ENCODE measurements at places on chromosomes 1 and 21. TPM values are rescaled to one million over a fixed set of nuclear protein-coding genes. Genes with fewer than 3 reads are reported as not detected.

GRCh38 chr1:42434340-42434739 is 21.5 kb downstream of the ZMYND12 start:
- peaks cover 2% of the 10 kb centered on the region for H3K4me1 ChIP-seq
- DNase-seq = no peak
- no peaks in the 10 kb centered on the region for H3K27me3 ChIP-seq
- no peak overlapping the region for H3K4me3 ChIP-seq

MYCL gene
- 6.2 TPM for total RNA-seq

PRXL2B gene
- 35.3 TPM for total RNA-seq

BNIPL gene
- total RNA-seq = 3.0 TPM

GRCh38 chr1:156180471-156180870 is 13.4 kb upstream of the SLC25A44 start:
- H3K36me3 ChIP-seq = no peaks in the 10 kb centered on the region
- H3K27me3 ChIP-seq = 0 out of 2 replicates have a peak, but pooled peaks cover under 1% of the 10 kb centered on the region
- DNase-seq = no peak
- no peak overlapping the region for H3K27ac ChIP-seq
- H3K4me3 ChIP-seq = no peak overlapping the region
- H3K4me1 ChIP-seq = no peaks in the 10 kb centered on the region

- no peak overlapping the region for H3K4me3 ChIP-seq
- H3K27ac ChIP-seq = no peak overlapping the region
- H3K36me3 ChIP-seq = no peaks in the 10 kb centered on the region
- no peaks in the 10 kb centered on the region for H3K27me3 ChIP-seq
These were observed 80.8 kb downstream of the LRRC7 start for GRCh38 chr1:69648486-69648885.

OR2G6 gene
- not detected for total RNA-seq

Data from PC-9 (cell line).